ENCODE measurements at places on chromosomes 4 and X. TPM values are rescaled to one million over a fixed set of nuclear protein-coding genes. Genes with fewer than 3 reads are reported as not detected.

The MGARP gene
- total RNA-seq, result not detected

The SPIN2A gene
- 0.34 TPM for total RNA-seq

The GPRASP3 gene
- 2.4 TPM for total RNA-seq

The PASD1 gene
- total RNA-seq, result not detected

The HS3ST1 gene
- total RNA-seq, result not detected

The C4orf50 gene
- total RNA-seq, result 0.17 TPM

The UGT2B11 gene
- not detected for total RNA-seq

The EXOC1 gene
- 19.9 TPM for total RNA-seq

The SOX3 gene
- total RNA-seq, result not detected

The MXRA5 gene
- not detected for total RNA-seq

The SORCS2 gene
- total RNA-seq, result not detected

The EFHC2 gene
- total RNA-seq, result 0.06 TPM

The DCHS2 gene
- total RNA-seq, result not detected

The STPG2 gene
- total RNA-seq, result not detected

The NELFA gene
- total RNA-seq, result 43.4 TPM

The BMPR1B gene
- total RNA-seq, result not detected

The SSX4B gene
- not detected for total RNA-seq

Measured in activated CD8-positive, alpha-beta memory T cell treated with anti-CD3 and anti-CD28 coated beads for 36 hours (primary cell).